ENCODE measurements at places on chromosomes 2 and 18.

DNA sequence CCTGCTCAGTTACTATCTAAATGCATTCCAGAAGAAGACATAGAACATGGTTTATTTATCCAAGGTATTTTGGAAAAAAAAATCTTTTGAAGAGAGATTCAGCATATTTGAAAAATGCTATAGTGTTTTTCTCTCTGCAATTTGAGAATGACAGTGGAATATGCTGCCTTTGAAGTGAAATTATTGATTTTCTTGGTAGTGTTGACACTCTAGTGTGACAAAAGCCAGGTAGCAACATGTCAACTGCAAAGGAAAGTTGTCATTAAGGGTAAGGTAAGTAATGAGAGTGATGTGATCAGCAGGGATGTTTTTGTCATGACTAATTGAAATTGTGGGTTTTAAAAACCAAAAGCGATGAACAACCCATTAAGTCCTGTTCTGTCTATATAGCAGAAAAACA is 1387.1 kb upstream of the TMEFF2 start:
- DNase-seq, result no peak

DNA sequence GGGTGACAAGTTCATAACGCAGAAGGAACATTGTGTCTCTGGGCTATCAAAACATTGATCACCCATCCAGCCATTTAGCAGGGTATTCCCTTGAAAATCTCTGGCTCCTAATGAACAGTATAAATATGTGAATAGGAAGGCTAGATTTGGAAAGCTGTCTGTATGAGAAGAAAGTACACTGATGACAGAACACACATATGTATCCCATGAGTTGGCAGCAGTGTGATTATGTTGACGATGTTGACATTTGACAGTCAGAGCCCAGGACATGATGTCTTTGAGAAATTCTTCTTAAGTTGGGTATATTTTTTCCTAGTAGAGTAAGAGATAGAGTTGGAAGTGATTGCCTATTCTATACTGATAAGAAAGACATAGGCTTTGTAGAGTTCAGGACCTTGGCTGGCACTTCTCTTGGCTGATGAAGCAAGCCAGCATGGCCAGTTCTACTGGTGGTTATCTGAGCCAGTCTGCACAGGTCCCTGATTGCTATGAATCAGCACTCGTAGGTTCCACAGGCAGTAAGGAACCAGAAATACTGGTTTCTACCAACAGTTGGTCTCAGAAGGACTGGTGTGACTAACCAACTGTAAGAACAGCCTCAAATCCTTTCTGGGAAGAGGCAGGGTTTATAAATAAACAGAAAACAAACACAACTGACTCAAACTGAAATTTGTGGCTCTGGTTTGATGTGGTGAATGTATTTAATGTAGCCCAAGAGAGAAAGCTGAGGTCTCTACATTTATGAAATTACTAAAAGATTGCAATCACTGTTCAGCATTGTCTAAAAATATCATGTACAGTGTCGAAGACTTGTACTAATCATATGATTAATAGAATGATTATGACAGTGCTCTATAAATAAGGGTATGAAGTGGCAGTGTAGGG is 43.9 kb upstream of the RAPH1 start:
- no peak for DNase-seq

DNA sequence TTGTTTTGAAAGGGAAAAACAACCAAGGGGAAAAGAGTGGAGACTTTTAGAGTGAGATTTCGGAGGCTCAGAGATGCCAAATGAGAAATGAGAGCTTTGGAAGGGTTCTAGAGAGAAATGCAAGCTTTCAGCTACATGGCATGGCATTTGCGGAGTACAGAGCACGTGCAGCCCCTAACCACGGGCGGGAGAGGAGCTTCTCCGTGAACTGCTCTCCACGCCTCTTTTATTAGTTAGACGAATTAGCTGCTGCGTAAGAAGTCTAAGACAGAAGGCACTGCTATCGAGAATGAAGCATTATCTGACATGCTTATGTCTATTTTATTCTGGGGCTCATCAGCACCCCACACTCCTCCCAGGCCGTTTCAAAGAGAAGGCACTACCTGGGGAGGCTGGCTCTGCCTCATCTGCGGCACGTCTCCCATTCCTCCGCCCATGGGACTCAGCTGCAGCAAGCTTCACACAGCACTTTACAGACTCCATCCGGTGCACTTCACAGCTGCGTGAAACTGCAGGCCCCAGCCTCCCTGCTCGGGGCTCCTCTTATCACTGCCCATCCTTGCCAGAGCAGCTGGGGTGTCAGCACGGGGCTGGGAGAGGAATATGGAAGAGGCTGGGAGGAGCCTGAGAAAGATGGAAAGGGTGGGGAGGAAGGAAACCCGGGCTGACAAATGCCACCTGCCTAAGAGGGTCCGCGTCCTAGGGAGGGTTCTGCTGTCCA is 207.3 kb upstream of the APCDD1 start:
- DNase-seq, result no peak

GRCh38 chr2:17470855-17471641 is 47.2 kb downstream of the RAD51AP2 start:
- no peak for DNase-seq

- no peak for DNase-seq
These were observed 4.1 kb downstream of the CYTIP start for GRCh38 chr2:157439824-157440186.

DNA sequence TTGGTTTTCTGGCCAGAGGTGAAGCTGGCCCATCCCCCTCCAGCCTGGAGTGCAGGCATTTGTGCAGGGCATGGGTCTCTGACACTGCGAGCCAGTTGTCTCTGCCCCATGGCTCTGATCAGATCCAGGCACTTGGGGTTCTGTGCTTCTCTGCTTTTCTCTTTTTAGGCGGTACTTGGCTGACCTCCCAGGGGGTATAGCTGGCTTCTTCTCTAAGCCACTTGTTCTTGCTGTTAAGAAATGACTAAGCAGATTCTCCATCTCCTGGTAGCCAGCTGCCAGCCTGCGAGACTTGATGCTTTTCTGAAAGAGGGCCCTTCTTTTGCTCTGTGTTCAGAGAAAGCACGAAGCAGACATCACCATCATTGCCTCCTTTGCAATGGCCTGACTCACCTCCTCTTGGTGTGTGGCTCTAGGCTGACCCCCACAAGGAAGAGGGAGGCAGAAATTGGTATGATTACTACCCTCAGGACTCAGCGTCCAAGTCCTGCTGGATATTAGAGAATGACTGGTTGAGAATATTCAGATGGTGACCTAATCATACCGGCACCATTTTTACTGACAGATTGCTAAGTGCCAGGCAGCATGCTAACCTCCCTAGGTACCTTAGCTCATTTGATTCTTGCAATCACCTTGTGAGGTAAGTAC is 32.7 kb downstream of the TNP1 start:
- no peak for DNase-seq

GRCh38 chr2:168568476-168569267 is 112.6 kb downstream of the CERS6 start:
- DNase-seq, result no peak

DNA sequence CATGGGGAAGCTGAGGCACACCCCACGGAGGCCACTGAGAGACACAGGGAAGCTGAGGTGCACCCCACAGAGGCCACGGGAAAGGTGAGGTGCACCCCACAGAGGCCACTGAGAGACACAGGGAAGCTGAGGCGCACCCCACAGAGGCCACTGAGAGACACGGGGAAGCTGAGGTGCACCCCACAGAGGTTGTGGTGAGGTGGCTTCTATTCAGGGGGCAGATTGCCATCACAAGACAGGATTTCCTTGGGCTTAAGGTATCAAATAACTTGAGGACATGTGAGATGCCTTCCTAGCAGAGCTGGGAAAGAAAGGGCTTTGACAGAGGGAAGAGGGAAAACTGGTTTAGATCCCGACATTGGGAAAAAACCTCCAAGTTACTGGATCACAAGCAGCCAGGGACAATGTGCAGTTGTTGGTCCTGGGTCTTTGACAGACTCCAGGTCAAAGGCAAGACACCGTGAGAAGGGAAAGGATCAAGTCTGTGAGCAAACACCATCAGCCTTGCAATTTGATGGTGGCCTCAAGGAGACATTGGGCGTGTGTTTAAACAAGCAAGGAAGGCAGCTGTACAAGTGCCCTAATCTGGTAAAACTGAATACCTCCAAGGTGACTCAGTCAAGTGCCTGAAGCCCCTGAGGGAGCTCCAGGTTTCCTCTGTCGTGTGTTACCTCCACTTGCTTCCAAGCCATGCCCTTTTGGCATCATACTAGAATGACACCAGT is 133.2 kb upstream of the EPAS1 start:
- DNase-seq, result peak; percentile 65

DNA sequence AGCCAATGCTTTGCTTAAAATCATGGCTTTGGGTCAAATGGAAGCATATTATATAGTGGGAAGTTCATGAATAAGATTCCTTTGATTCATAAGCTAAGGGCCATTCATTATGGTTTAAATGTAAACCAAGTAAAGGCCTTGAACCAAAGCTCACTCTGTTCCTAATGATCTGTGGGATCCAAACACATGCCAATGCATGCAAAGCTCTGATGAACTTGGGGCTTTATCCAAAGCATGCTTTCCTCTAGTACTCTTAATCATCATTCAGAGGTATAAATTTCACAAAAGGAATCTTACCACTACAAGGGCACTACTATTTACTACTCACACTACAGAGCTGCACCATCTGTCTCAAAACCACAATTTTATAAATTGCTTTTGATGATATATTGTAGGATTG is 102.8 kb upstream of the RBMS1 start:
- no peak for DNase-seq

GRCh38 chr2:86525421-86526340 is 37.6 kb downstream of the CHMP3 start:
- no peak for DNase-seq

DNA sequence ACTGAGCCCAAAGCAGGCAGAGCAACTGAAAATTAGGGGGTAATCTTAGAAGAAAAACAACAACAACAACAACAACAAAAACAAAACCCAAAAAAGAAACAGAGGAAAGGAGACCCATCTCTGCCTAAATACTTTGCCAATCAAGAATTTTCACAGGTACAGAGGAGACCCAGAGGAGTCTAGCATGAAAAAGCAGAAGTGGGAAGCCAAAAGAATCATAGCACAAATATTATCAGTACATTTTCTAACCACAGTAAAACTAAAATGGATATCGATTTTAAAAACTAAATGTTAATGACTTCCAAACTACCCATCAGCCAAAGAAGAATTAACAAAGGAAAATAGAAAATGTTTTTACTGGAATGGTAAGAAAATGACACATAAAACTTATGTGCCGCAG is 148.1 kb downstream of the BAZ2B start:
- DNase-seq, result no peak

DNA sequence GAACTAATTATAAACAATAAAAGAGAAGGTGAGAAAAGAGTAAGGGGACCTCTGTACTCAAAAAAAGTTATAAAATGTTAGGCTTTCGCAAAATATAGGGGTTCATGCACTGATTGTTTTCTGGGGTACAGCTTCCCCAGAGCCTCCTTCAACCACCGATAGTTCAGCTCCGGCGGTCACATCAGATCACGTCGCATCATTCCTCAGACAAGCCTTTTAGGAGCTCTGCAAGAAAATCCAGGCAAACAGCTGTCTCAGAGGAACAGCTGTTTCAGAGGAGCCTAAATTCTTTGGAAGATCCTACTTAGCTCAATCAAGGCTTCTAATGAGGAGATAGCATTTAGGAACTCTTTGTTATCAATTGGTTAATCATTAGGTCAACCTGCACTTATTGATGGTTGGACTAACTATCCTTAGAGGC is 78.7 kb downstream of the MYCN start:
- DNase-seq, result no peak

GRCh38 chr2:136718273-136718672 is 47.1 kb upstream of the THSD7B start:
- DNase-seq, result no peak

GRCh38 chr2:167140767-167141166 is 252.5 kb downstream of the XIRP2 start:
- peak; percentile 77 for DNase-seq

DNA sequence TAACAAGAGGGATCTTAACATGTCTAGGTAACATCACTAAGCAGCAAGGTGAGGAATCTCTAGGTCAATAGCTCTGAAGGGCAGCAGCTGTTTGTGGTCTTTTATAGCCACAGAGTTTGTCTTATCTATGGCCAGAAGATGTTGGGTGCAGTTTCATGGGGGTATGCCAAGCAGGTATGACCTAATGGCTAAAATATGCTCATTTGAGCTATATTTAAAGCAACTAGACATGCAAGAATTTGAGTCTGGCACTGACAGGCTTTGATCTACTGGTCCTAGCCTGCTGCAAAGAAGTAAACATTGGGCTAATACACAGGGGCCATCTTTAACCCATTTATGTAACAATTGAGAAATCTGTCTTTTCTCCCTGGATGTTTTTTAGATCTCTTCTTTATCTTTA is 13.9 kb upstream of the UGP2 start:
- peak; percentile 74 for DNase-seq

GRCh38 chr2:224850081-224850480 is 133.9 kb upstream of the CCDC195 start:
- no peak for DNase-seq

DNA sequence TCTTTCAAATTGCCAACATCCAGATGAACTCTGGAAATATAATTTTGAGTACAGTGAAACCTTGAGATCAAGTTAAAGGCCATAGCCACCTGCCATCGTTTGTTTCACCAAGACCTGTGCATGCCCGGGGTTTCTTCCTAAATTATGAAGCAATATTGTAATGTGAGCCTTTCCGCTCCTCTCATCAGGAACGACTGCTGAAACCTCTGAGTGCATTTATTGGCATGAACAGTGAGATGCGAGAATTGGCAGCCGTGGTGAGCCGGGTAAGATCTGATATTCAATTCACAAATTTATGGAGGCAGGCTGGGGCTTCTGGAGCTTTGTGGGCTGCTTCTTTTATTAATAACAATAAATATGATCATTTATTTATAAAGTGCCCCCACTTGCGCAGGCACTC is 27.7 kb upstream of the ELOA2 start:
- DNase-seq, result no peak

GRCh38 chr18:69123421-69123820 is 277.3 kb upstream of the DOK6 start:
- no peak for DNase-seq

- no peak for DNase-seq
These were observed 212.2 kb upstream of the THUMPD2 start for GRCh38 chr2:39991298-39991697.

GRCh38 chr2:200509612-200510433 is at the start of gene KCTD18:
TSS of gene KCTD18 (minus strand) at chr2:200510068. CDS start at chr2:200507016, 3,052 bp downstream.
- DNase-seq, result peak; percentile 90

DNA sequence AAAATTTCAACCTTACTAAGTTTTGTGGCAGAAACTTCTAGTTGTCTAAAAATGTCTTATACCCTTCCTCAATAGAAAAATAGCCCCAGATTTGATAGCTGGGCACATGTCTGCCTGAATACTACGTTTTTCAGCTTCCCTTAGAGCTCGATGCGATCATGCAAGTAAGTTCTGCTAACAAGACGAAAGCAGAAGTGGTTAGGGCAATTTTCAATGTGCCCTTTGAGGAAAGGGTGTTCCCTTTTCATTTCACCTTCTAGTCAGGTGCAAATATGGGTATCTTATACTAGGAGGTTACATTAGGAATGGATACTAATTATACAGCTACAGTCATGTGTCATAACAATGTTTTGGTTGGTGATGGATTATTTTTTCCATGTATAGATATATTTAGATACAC is 1572.1 kb upstream of the LRRTM1 start:
- no peak for DNase-seq

- no peak for DNase-seq
These were observed 528 bp upstream of the ATG16L1 start for GRCh38 chr2:233250985-233251305.

Measured in HTR-8/SVneo (cell line).